Sigmoid colon (tissue), 7 donors: ENCODE measurements at places on chromosomes 12 and 14. TPM values are rescaled to one million over a fixed set of nuclear protein-coding genes. Genes with fewer than 3 reads are reported as not detected.

DNA sequence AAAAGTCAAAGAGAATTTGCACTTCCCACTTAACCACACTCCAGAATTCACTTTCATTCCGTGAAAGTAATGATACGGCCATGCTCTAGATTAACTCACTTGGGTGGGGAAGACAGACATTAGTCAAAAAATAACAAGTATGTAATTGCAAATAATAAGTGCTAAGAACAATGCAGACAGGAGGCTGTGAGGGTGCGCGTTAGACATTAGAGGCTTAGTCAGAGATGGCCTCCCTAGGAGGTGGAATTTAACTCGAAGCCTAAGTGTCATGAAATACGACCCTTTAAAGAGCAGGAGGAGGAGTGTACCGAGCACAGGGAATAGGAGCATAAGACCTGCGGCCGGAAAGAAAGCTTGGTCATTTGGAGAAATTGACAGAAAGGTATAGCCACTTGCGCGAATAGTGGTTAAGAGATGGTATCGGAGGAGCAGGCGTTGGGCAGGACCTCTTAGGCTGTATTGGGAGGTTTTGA is 628 bp downstream of the SNRPF start:
- no peaks in the 10 kb centered on the region for H3K27me3 ChIP-seq
- peak overlapping the region; percentile 69 for H3K4me3 ChIP-seq
- H3K4me1 ChIP-seq = no peaks in the 10 kb centered on the region
- peak overlapping the region; percentile 81 for H3K27ac ChIP-seq
- no peak for DNase-seq

DNA sequence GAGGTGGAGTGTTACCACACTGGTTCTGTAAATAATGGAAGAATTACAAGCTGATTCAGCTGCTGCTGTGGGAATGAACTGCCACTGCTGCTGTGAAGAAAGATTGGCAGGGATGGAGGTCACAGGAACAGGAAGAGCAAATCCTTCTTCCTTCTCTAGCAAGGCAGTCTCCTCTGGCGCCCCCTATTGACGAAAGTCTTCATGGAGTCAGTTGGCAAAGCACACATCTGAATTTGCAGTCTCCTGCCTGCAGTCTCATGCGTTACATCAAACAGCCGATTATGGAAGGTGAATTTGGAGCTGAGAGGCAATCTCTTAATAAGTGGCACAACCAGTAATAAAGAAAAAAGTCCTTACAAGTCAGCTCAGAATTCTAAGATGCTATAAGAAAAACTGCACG is 106.0 kb upstream of the TMTC1 start:
- H3K4me3 ChIP-seq = no peak overlapping the region
- H3K27ac ChIP-seq = no peak overlapping the region
- no peaks in the 10 kb centered on the region for H3K36me3 ChIP-seq
- peak; percentile 67 for DNase-seq
- H3K4me1 ChIP-seq = no peaks in the 10 kb centered on the region

DNA sequence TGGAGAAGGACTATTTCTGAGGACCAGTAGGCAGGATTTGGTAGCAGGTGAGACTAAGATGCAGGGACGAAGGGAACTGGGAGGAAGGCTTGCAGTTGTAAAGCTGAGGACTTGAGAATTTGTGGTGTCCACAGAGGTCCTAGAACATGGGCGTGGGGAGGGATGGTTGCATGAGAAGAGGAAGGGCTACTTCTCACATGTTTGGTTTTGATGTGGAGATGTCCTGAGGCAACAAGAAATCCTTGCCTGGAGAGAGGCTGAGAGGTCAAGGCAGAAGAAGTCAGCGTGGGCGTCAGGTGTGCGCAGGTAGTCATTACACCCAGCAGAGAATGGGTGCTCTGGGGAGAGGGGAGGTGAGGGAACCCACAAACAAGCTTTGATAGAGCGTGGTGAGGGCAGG is 5.7 kb upstream of the RABGGTA start:
- DNase-seq = no peak
- H3K4me3 ChIP-seq = no peak overlapping the region
- no peaks in the 10 kb centered on the region for H3K36me3 ChIP-seq
- H3K27ac ChIP-seq = peak overlapping the region; percentile 7
- H3K4me1 ChIP-seq = peaks cover 2% of the 10 kb centered on the region
- no peaks in the 10 kb centered on the region for H3K27me3 ChIP-seq

DNA sequence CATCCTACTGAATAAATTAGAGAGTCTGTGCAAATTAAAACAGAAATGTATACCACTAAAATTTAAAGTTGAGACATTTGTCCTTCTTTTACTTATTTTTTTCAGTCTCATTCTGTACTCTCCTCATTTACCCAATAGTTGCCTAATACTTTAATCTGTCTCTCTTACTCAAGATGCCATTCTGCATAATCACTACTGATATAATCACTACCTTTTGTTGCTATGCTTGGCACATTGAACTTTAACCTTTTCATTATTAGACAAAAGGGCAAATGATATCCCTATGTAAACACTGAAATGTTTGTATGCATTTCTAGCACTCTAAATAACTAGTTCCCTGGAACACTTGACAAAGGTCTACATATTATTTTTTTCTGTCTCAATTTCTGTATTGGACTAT is 1108.3 kb upstream of the FLRT2 start:
- no peaks in the 10 kb centered on the region for H3K36me3 ChIP-seq
- no peaks in the 10 kb centered on the region for H3K27me3 ChIP-seq
- H3K27ac ChIP-seq = no peak overlapping the region
- no peaks in the 10 kb centered on the region for H3K4me1 ChIP-seq

GRCh38 chr12:105175397-105175990 is 60.5 kb downstream of the APPL2 start:
- no peak overlapping the region for H3K4me3 ChIP-seq
- H3K4me1 ChIP-seq = no peaks in the 10 kb centered on the region
- no peaks in the 10 kb centered on the region for H3K27me3 ChIP-seq

GRCh38 chr12:120820884-120821510 is 83.2 kb downstream of the SPPL3 start:
- no peak overlapping the region for H3K4me3 ChIP-seq
- no peaks in the 10 kb centered on the region for H3K27me3 ChIP-seq
- H3K27ac ChIP-seq = no peak overlapping the region
- H3K36me3 ChIP-seq = no peaks in the 10 kb centered on the region

- DNase-seq = no peak
- no peak overlapping the region for H3K4me3 ChIP-seq
- H3K36me3 ChIP-seq = no peaks in the 10 kb centered on the region
- H3K27ac ChIP-seq = no peak overlapping the region
Measured at GRCh38 chr12:80472236-80472635, 28.2 kb downstream of the PTPRQ start.

GRCh38 chr14:46057799-46058198 is 593.8 kb downstream of the RPL10L start:
- no peak overlapping the region for H3K27ac ChIP-seq
- H3K36me3 ChIP-seq = no peaks in the 10 kb centered on the region
- H3K4me1 ChIP-seq = no peaks in the 10 kb centered on the region
- no peak overlapping the region for H3K4me3 ChIP-seq

DNA sequence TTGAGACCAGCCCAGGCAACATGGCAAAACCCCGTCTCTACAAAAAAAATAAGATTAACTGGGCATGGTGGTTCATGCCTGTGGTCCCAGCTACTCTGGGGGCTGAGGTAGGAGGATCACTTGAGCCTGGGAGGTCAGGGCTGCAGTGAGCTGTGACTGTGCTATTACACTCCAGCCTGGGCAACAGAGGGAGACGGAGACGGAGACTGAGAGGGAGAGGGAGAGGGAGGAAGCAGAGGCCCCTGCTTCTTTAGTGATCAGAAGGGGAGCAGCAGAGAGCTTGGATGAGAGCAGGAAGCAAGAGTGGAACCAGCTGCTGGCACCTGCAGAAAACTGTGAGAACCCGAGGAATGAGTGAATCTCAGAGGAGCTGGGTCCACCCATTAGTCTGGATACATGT is 45.9 kb downstream of the ISCA2 start:
- no peak overlapping the region for H3K4me3 ChIP-seq
- H3K36me3 ChIP-seq = no peaks in the 10 kb centered on the region
- H3K4me1 ChIP-seq = no peaks in the 10 kb centered on the region
- no peaks in the 10 kb centered on the region for H3K27me3 ChIP-seq

The CMA1 gene
- total RNA-seq = 1.2 TPM

The RNASE7 gene
- total RNA-seq = not detected

The ARHGEF25 gene
- 108 TPM for total RNA-seq
